ENCODE measurements at places on chromosomes 4 and X. TPM values are rescaled to one million over a fixed set of nuclear protein-coding genes. Genes with fewer than 3 reads are reported as not detected.

Gene ADH1B
- total RNA-seq: not detected

Gene GPR119
- not detected for total RNA-seq

Gene CXCL10
- total RNA-seq: 0.77 TPM

Gene ENPP6
- 1.6 TPM for total RNA-seq

Gene HMGB2
- 703 TPM for total RNA-seq

Gene YY2
- total RNA-seq: 2.1 TPM

Gene POLN
- 4.0 TPM for total RNA-seq

Gene CXCL9
- total RNA-seq: 0.09 TPM

Gene BTC
- total RNA-seq: not detected

Gene HPGD
- 1.6 TPM for total RNA-seq

Gene DRD5
- total RNA-seq: not detected

Gene ANOS1
- total RNA-seq: 0.05 TPM

Gene TCEAL8
- total RNA-seq: 32.6 TPM

Gene BANK1
- total RNA-seq: 0.11 TPM

Gene HHIP
- total RNA-seq: not detected

Gene ARAP2
- 37.5 TPM for total RNA-seq

Gene SORCS2
- not detected for total RNA-seq

Gene EMCN
- not detected for total RNA-seq

Gene FAM47E
- not detected for total RNA-seq

Gene PGAM4
- total RNA-seq: not detected

Gene ARHGEF38
- not detected for total RNA-seq

Gene DOK7
- not detected for total RNA-seq

Gene CCKAR
- total RNA-seq: not detected

Gene GJB1
- total RNA-seq: not detected

Gene TMPRSS11B
- not detected for total RNA-seq

Gene CTAG2
- not detected for total RNA-seq

Gene CYBB
- total RNA-seq: not detected

Gene PAGE4
- total RNA-seq: not detected

Gene UGT2B11
- not detected for total RNA-seq

Gene S100P
- 37.1 TPM for total RNA-seq

Gene TACR3
- not detected for total RNA-seq

Gene NONO
- total RNA-seq: 529 TPM

Gene GAGE2A
- total RNA-seq: not detected

Gene GAGE12G
- not detected for total RNA-seq

Gene ZNF157
- total RNA-seq: 0.25 TPM

Gene CLNK
- not detected for total RNA-seq

Gene RXFP1
- total RNA-seq: not detected

Gene HSFX3
- total RNA-seq: not detected

Gene HSPA4L
- total RNA-seq: 0.80 TPM

Gene NSUN7
- not detected for total RNA-seq

Gene FGFR3
- 0.30 TPM for total RNA-seq

Gene TENT5D
- not detected for total RNA-seq

Gene SUPT20HL1
- not detected for total RNA-seq

Gene MORC4
- 7.4 TPM for total RNA-seq

Gene MAGEC3
- not detected for total RNA-seq

Gene BST1
- total RNA-seq: 2.0 TPM

Gene CLIC2
- total RNA-seq: 0.52 TPM

Gene DMD
- 0.16 TPM for total RNA-seq

Gene HELT
- total RNA-seq: not detected

Gene MAGEB17
- not detected for total RNA-seq

Gene SFRP2
- not detected for total RNA-seq

Gene CD38
- 176 TPM for total RNA-seq
